ENCODE measurements at places on chromosomes 2 and 18.

GRCh38 chr2:144986691-144987090 lies 466.8 kb upstream of the ZEB2 start:
- no peak overlapping the region for H3K27ac ChIP-seq
- no peaks in the 10 kb centered on the region for H3K36me3 ChIP-seq
- peaks cover 2% of the 10 kb centered on the region for H3K27me3 ChIP-seq
- H3K4me3 ChIP-seq, result no peak overlapping the region

- peaks cover 3% of the 10 kb centered on the region for H3K4me1 ChIP-seq
- DNase-seq, result no peak
- H3K36me3 ChIP-seq, result no peaks in the 10 kb centered on the region
- H3K4me3 ChIP-seq, result no peak overlapping the region
- H3K27me3 ChIP-seq, result peaks cover 29% of the 10 kb centered on the region
Observed at GRCh38 chr18:10131460-10132395, 217.9 kb downstream of the VAPA start.

DNA sequence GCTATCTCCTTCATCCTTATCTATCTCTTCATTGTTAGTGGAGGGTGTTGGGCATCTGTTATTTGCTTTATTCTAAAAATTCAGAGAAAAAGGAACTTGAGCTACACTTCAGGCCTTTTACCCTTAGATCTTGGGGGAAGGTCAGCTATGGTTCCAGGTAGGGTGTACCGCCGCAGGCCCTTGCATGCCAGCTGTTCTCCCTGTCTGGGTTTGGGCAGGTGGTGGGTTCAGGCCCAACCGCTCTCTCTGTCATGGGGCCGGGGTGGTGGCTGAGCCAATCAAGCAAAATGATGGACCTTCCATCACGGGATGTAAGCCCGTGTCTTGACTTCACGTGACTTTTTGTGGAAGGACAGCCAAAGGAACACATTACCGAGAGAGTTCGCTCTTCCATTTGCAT lies 231.1 kb downstream of the LDLRAD4 start:
- no peaks in the 10 kb centered on the region for H3K27me3 ChIP-seq
- peaks cover 17% of the 10 kb centered on the region for H3K4me1 ChIP-seq
- no peak overlapping the region for H3K27ac ChIP-seq
- DNase-seq, result no peak
- H3K4me3 ChIP-seq, result no peak overlapping the region

- peaks cover 13% of the 10 kb centered on the region for H3K4me1 ChIP-seq
- H3K36me3 ChIP-seq, result peaks cover 18% of the 10 kb centered on the region
- no peaks in the 10 kb centered on the region for H3K27me3 ChIP-seq
Observed at GRCh38 chr2:238098901-238099713, 1.0 kb upstream of the ESPNL start.

DNA sequence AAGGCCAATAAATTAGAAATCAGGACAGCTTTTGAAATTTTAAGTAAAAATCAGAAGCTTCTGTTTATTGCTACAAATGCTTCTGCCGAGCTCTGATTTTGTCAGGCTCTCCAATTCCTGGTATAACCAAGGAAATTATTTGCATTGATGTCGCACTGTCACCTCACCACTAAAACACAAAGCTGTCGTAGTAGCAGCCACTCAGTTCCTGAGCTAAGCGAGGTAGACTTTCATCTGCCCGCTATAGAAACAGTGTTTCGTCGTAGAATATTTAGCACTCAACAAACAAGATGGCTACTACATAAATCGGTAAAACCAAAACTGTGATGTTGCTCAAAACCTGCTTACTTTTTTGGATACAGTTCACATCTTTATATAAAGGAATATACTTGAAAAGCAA lies 141.3 kb upstream of the FOSL2 start:
- no peak overlapping the region for H3K4me3 ChIP-seq
- peaks cover 30% of the 10 kb centered on the region for H3K4me1 ChIP-seq
- H3K27me3 ChIP-seq, result no peaks in the 10 kb centered on the region

DNA sequence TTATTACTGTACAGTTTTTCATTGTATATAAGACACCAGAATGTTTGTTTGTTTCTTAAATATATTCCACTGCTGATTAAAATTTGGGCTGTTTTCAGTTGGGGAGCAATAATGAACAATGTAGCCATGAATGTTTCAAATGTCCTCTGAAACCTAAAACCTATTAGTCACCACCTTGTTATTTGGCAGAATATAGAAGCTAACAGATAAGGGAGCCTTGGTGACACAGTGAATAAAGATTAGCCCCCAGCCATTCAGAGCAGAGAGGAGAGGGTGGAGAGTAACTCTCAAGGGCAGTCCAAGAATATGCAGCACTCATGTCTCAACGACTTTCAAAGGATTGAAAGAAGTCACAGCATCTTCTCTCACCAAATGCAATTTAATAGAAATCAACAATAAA lies 43.1 kb upstream of the ATP8B1 start:
- H3K4me1 ChIP-seq, result peaks cover 15% of the 10 kb centered on the region
- no peak for DNase-seq
- no peak overlapping the region for H3K27ac ChIP-seq

DNA sequence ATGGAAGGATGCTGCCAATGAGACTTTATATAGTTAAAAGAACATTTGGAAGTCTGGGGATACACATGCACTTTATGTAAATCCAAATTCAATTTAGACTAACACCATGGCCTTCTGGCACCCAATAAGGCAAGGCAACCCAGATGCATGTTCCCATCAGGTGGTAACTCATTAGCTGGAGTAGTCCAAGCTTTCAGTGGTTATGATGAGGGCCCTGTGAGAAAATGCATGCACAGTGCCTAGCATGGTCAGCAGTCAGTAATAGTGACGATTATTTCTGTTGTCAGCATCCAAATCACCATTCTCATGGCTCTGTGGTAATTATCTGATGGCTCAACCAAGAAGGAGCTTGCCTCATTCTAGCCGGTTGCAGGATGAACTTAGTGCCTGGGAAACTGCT lies 70.3 kb upstream of the CTLA4 start:
- H3K4me1 ChIP-seq, result peaks cover 37% of the 10 kb centered on the region
- no peak for DNase-seq
- no peaks in the 10 kb centered on the region for H3K27me3 ChIP-seq
- H3K27ac ChIP-seq, result no peak overlapping the region
- peaks cover 11% of the 10 kb centered on the region for H3K36me3 ChIP-seq

GRCh38 chr18:76053551-76053950 lies 441.5 kb downstream of the ZNF516 start:
- no peak overlapping the region for H3K27ac ChIP-seq
- no peaks in the 10 kb centered on the region for H3K4me1 ChIP-seq
- H3K27me3 ChIP-seq, result no peaks in the 10 kb centered on the region

GRCh38 chr2:195507447-195508138 lies 149.4 kb upstream of the SLC39A10 start:
- no peak overlapping the region for H3K27ac ChIP-seq
- no peaks in the 10 kb centered on the region for H3K36me3 ChIP-seq
- peaks cover 2% of the 10 kb centered on the region for H3K4me1 ChIP-seq
- no peak overlapping the region for H3K4me3 ChIP-seq

DNA sequence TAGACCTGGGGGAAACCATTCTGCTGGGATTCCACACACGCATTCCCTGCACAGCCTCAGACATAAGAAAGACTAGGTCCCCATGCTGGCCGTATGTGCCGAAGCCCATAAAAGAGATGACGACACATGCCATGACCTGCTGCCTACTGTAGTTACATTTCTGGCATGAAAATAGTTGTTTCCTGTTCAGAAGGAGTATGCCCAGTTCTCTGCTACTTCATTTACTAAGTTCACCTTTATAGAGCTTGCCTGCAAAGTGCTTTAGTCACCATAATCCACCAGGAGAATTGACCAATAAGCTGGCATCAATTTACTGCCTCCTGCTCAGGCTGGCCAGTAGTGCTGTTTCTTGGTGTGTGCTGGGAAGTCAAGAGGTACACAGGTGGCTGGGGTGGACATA lies 150.2 kb upstream of the ALPP start:
- peaks cover 5% of the 10 kb centered on the region for H3K4me1 ChIP-seq
- H3K27ac ChIP-seq, result no peak overlapping the region
- H3K4me3 ChIP-seq, result no peak overlapping the region
- no peaks in the 10 kb centered on the region for H3K36me3 ChIP-seq

- no peaks in the 10 kb centered on the region for H3K27me3 ChIP-seq
- DNase-seq, result no peak
- H3K36me3 ChIP-seq, result peaks cover 71% of the 10 kb centered on the region
Observed at GRCh38 chr2:20327370-20327769, 23.3 kb downstream of the PUM2 start.

DNA sequence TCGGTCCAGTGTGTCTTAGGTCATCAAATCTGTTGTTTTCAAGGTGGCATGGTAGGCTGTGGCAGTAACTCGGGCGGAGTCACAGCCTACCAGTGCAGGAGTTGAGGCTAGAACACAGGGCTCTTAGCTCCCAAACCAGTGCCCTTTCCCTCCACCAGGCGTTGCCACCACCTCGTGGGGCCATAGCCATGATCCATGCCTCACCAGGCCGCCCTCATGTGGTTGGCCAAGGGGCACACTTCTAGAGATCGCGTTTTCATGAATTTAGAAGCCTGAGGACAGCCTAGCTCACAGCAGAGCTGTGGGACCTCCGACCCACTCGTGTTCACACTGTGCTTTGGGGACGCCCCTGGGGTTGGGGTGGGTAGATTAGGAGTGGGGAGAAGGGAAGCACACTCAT lies 10.6 kb downstream of the SEC11C start:
- peaks cover 30% of the 10 kb centered on the region for H3K4me1 ChIP-seq
- no peak overlapping the region for H3K4me3 ChIP-seq
- DNase-seq, result no peak
- no peak overlapping the region for H3K27ac ChIP-seq

DNA sequence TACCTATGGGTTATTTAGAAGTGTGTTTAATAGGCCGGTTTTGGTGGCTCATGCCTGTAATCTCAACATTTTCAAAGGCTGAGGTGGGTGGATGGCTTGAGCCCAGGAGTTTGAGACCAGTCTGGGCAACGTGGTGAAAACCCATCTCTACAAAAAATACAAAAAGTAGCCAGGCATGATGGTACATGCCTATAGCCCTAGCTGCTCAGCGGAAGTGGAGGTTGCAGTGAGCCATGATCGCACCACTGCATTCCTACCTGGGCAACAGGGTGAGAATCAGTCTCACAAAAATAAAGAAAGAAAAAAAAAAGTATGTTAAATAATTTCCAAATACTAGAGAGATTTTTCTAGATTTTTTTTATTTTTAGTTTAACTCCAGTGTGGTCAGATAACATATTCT lies 316.0 kb downstream of the KIAA1328 start:
- H3K4me1 ChIP-seq, result no peaks in the 10 kb centered on the region
- no peaks in the 10 kb centered on the region for H3K27me3 ChIP-seq
- no peak overlapping the region for H3K4me3 ChIP-seq
- H3K36me3 ChIP-seq, result peaks cover 4% of the 10 kb centered on the region
- H3K27ac ChIP-seq, result no peak overlapping the region

GRCh38 chr18:8808001-8808400 lies 102.6 kb downstream of the MTCL1 start:
- DNase-seq, result no peak
- no peak overlapping the region for H3K27ac ChIP-seq
- no peak overlapping the region for H3K4me3 ChIP-seq
- H3K36me3 ChIP-seq, result no peaks in the 10 kb centered on the region
- no peaks in the 10 kb centered on the region for H3K27me3 ChIP-seq

DNA sequence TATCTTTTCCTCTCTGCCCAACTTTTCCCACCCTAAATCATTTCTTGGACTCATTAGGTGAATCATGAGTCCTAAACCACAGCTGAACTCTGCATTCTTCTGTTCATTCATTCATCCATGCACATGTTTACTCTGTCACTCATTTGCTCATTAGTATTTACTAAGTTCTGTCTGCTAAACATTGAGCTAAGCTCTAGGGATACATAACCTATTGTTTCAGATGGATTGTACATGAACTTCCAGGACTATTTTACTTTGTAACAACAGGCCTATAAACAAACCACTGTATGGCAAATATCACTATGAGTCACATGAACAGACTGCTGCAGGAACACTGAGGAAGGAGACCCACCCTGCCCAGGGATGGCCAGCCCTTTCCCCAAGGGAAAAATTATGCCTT lies 14.6 kb upstream of the DYNC2LI1 start:
- DNase-seq, result no peak
- H3K4me3 ChIP-seq, result no peak overlapping the region
- peaks cover 3% of the 10 kb centered on the region for H3K4me1 ChIP-seq
- H3K36me3 ChIP-seq, result no peaks in the 10 kb centered on the region
- no peaks in the 10 kb centered on the region for H3K27me3 ChIP-seq

DNA sequence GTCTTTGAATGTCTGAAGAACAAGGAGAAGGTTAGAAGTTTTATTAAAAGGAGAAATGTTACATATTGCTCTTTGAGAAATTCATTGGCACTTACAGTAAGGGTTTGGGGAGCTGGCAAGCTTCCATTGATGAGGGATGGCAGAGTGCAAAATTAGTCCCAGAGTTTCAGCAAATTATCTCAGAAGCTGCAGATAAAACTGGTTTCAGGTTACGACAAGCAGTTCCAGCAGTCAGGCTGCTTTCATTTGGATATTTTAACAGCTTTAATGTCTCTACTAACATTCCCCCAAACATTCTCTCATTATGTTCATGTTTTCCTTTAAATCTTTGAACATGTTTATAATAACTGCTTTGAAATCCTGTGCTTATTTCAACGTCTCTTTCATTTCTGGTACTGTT lies 153.1 kb downstream of the TTC27 start:
- H3K27me3 ChIP-seq, result no peaks in the 10 kb centered on the region
- DNase-seq, result no peak
- H3K4me1 ChIP-seq, result peaks cover under 1% of the 10 kb centered on the region

DNA sequence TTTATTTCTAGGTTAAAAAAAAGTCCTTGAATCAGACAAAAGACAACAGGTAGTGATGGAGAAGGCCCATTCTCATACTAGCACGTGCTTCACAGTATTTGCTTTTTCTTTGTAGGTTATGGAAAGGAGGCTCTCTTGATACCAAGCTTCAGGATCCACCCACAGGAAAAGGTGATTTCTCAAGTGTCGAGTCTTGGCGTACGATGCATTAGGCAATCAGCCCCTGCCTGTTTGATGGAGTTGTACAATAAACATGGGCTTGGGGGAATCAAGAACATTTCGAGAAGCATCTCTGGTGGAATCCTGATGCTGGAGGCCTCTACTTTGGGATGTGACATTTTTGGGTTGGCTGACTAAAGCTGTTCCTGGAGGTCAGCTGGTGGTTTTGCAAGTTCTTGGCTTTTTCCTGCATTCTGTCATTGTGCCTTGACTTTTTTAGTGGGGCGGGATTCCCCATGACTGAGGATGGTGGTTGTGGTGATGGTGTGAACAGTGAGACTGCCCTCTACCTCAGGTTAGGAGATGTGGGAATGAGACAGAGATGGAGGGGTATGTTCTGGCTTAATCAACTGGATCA lies 231.5 kb upstream of the SPRED2 start:
- H3K4me1 ChIP-seq, result peaks cover 5% of the 10 kb centered on the region
- no peak overlapping the region for H3K4me3 ChIP-seq
- no peak for DNase-seq

GRCh38 chr2:85754313-85755095 lies 713 bp downstream of the ATOH8 start:
- H3K27ac ChIP-seq, result no peak overlapping the region
- no peaks in the 10 kb centered on the region for H3K36me3 ChIP-seq
- peak; percentile 38 for DNase-seq
- H3K4me1 ChIP-seq, result peaks cover 12% of the 10 kb centered on the region
- H3K4me3 ChIP-seq, result peak overlapping the region; percentile 74

- H3K4me1 ChIP-seq, result peaks cover 10% of the 10 kb centered on the region
- H3K36me3 ChIP-seq, result peaks cover 1% of the 10 kb centered on the region
- H3K27ac ChIP-seq, result no peak overlapping the region
Observed at GRCh38 chr2:36058076-36058475, 297.5 kb upstream of the CRIM1 start.

- no peak for DNase-seq
- no peak overlapping the region for H3K4me3 ChIP-seq
- peak overlapping the region; percentile 29 for H3K27ac ChIP-seq
- peaks cover 24% of the 10 kb centered on the region for H3K4me1 ChIP-seq
- no peaks in the 10 kb centered on the region for H3K27me3 ChIP-seq
- peaks cover 24% of the 10 kb centered on the region for H3K36me3 ChIP-seq
Observed at GRCh38 chr2:202774104-202774503, 97.5 kb downstream of the ICA1L start.
